GM23338 (cell line): ENCODE measurements at places on chromosomes 6 and 20.

- no peaks in the 10 kb centered on the region for H3K27me3 ChIP-seq
- H3K4me1 ChIP-seq: peaks cover 19% of the 10 kb centered on the region
- H3K4me3 ChIP-seq: no peak overlapping the region
- DNase-seq: no peak
- no peak overlapping the region for H3K27ac ChIP-seq
- no peaks in the 10 kb centered on the region for H3K36me3 ChIP-seq
These were observed 3.1 kb downstream of the NCOA7 start for GRCh38 chr6:125793863-125794262.

- no peaks in the 10 kb centered on the region for H3K36me3 ChIP-seq
- H3K4me1 ChIP-seq: peaks cover 18% of the 10 kb centered on the region
- H3K27ac ChIP-seq: no peak overlapping the region
These were observed 92.4 kb downstream of the PLCB4 start for GRCh38 chr20:9161311-9161710.

- no peak for DNase-seq
- no peaks in the 10 kb centered on the region for H3K36me3 ChIP-seq
These were observed 146.7 kb upstream of the AFDN start for GRCh38 chr6:167679790-167680604.

GRCh38 chr6:148523048-148523447 is 180.4 kb downstream of the SASH1 start:
- peaks cover 27% of the 10 kb centered on the region for H3K4me1 ChIP-seq
- DNase-seq: no peak
- no peaks in the 10 kb centered on the region for H3K27me3 ChIP-seq
- H3K27ac ChIP-seq: no peak overlapping the region
- no peak overlapping the region for H3K4me3 ChIP-seq
- H3K36me3 ChIP-seq: peaks cover 4% of the 10 kb centered on the region; the same call in 1 of the 2 replicates

DNA sequence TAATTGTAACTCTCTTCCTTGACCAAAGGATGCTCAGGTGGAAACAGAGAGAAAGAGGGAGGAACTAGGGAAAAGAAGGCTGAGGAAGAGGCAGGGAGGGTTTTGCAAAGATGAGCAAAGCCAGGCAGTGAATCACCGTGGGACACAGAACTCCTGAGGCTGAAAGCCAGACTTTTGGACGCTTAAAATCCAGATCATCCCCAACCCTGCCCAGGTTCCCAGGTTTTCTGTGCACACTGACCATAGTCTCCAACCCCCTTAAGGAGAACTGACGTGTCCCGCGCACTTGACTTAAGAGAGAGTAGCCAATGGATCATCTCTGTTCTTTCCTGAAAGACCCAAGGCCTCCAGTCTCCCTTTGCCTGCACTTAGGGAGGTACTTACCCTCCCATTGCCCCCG is 75.3 kb downstream of the LRFN2 start:
- no peak overlapping the region for H3K4me3 ChIP-seq
- H3K36me3 ChIP-seq: no peaks in the 10 kb centered on the region
- no peaks in the 10 kb centered on the region for H3K27me3 ChIP-seq

DNA sequence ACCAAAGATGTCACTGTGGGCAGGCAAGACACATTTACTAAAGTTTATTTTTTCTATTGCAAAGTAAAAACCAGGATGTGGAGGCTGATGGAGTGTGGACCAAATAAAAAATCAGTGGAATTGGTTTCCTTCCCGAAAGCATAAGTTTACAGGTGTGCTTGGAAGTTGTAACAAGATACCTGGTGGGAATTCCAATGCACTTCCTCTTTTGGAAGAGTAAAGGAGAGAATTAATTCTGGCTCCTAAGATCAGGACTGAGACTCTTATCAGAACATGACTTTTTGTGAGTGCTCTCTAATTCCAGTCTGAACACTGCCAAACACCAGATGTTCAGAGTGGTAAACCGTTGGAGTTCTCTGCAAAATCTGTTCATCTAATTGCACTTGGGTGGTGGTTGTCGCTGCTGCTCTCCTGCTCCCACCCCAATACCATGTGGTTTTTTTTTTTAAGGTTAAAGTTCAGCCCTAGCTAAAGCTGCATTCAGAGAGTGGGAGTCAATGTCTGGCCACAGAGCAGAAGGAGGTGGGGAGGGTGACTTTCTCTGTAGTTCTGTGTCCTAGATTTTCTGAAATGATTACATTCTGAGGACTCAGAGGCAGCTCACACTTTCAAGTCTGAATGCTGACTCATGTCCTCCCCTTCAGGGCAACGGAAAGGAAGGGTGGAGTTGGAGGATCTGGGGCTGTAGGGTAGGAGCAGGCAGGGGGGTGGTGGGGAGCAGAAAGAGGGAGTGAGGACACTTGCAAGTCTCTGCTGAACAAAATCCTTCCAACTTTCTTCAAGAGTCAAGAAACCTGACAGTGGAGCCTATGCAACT is 275.8 kb upstream of the PRDM1 start:
- H3K27ac ChIP-seq: no peak overlapping the region
- no peaks in the 10 kb centered on the region for H3K36me3 ChIP-seq
- peak; percentile 11 for DNase-seq
- H3K4me1 ChIP-seq: peaks cover 9% of the 10 kb centered on the region; the same call in 1 of the 2 replicates

GRCh38 chr6:105196076-105196475 is 16.3 kb upstream of the POPDC3 start:
- H3K4me3 ChIP-seq: no peak overlapping the region
- H3K27ac ChIP-seq: no peak overlapping the region
- H3K36me3 ChIP-seq: no peaks in the 10 kb centered on the region; the same call in 1 of the 2 replicates
- peaks cover 6% of the 10 kb centered on the region; the same call in 1 of the 2 replicates for H3K4me1 ChIP-seq
- H3K27me3 ChIP-seq: no peaks in the 10 kb centered on the region

DNA sequence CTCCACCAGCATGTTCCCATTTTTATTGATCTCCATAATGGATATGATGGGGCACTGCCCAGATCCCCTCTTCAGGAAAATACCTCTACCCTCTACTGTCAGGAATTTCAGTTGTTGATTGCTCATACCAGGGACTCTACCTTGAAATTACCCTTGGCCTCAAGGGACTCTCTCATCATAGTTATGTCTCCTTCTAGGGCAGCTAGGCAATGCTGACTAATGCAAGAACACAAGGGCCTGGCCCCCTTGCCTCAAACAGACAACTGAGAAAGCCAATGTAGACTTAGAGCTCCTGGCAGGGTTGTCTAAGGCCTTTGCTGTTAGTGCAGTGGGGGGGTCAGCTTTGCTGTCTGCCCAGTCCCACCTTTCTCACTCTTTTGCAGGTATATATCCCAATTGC is 493.1 kb downstream of the BTBD3 start:
- H3K27me3 ChIP-seq: no peaks in the 10 kb centered on the region
- no peak for DNase-seq
- H3K4me1 ChIP-seq: peaks cover 4% of the 10 kb centered on the region; the same call in 1 of the 2 replicates
- no peak overlapping the region for H3K27ac ChIP-seq

DNA sequence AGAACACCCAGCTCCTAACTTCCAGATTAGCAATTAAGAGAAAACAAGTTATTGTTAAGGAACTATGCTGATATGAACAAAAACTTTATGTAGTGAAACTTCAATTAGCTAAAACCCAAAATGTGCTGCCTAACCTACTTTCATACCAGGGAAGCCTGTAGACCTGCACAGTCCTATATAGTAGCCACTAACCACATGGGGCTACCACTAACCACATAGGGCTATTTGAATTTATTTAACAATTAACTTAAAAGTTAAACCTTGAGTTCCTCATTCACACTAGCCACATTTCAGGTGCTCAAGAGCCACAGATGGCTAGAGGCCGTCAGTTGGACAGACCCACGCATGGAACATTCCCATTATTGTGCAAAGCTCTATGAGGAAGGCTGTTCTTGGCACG is 72.4 kb upstream of the LAMP5 start:
- H3K27me3 ChIP-seq: no peaks in the 10 kb centered on the region
- H3K4me1 ChIP-seq: peaks cover 5% of the 10 kb centered on the region; the same call in 1 of the 2 replicates
- no peak overlapping the region for H3K27ac ChIP-seq
- no peak overlapping the region for H3K4me3 ChIP-seq
- H3K36me3 ChIP-seq: no peaks in the 10 kb centered on the region
- no peak for DNase-seq
